ENCODE measurements at places on chromosomes 3 and 15.

- peak; percentile 19 for DNase-seq
Measured at GRCh38 chr3:48187579-48188265, 495 bp downstream of the CDC25A start.

DNA sequence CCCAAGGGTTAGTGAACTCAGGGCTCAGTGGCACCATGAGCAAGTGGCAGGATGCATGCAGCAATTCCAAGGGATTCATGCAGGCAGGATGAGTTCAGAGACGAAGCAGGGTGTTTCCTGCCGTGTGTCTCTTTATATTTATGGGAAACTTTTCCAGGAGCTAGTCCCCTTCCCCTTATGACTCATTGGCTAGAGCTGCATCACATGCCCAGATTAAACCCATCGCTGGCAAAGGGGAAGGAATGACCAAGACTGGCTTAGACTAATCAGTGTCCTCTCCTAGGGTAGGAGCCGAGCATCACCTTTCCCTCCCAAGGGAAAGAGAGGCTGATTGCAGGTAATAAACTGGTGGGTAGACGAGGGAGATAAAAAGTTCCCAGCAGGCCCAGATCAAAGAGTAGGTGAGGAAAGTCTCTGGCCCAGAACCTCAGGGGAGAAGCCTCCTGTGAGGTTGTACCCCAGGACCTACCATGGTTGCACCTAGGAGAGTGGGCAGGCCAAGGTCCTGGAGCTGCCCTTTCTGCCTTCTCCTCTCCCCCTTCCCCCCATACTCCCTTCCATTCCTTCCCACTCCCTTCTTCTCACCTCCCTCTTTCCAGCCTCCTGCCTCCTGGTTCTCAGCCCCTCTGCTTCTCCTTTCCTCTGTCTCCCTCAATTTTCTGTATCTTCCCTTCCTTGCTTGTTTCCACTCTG lies 67.8 kb upstream of the ITGA11 start:
- DNase-seq, result no peak

GRCh38 chr3:84724877-84725276 lies 233.9 kb upstream of the CADM2 start:
- no peak for DNase-seq

GRCh38 chr15:78906316-78906620 lies 33.6 kb downstream of the MORF4L1 start:
- no peak for DNase-seq

DNA sequence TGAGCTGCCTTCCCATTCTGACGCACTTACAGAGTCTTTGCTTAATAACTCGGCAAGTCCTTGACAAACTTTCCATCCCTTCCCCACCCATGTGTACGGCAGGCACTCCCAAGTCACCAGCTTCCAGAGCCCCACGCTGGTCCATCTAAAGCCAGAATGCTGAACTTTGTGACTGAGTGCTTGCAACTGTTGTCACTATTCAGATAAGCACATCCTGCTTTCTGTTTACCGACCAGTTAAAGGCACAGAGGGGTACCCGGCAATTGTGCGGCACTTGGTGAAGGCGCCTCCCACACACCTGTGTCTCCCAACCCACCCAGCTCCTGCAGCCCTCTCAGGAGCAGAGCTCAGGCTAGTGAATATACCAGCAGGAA lies 430.6 kb downstream of the FOXP1 start:
- DNase-seq, result no peak

DNA sequence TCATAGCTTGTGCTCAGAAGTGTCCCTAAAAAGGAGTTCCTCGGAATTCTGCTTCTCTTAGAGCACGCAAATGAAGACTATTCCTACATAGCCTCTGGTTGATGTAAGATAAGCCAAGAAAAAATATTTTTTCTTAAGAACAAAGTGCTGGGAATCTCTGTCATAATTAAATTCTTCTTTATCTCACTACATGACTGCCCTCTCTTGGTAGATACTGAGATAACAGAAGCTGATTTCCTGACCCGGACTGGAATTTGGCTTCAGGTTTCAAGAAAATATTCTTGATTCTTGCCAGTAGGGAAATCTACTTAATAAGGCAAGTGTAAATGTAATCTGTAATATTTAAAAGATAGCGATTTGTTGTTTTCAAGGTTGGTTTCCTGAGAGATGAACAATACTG lies 31.3 kb upstream of the SETMAR start:
- no peak for DNase-seq

- no peak for DNase-seq
Measured at GRCh38 chr3:23696842-23697241, 108.9 kb upstream of the UBE2E1 start.

DNA sequence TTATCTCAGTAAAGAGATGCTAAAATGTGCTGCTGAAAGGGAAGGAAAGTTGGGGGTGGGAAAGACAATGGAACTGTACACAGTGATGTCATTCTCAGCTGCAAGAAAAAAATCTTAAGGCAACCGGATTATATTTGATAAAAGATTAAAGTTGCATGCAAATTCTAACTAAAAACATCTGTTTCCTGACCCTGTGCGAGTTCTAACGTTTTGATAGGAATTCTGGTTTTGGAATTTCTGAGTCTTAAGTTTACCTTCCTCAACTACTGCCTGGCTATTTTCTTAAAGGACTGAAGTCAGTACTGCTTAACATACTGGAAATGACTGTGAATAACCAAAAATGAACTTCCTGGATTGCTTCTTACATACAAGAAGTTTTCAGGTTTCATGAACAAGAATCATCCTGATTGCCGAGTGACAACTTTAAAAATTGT lies 115.5 kb downstream of the SLC25A26 start:
- DNase-seq, result no peak

DNA sequence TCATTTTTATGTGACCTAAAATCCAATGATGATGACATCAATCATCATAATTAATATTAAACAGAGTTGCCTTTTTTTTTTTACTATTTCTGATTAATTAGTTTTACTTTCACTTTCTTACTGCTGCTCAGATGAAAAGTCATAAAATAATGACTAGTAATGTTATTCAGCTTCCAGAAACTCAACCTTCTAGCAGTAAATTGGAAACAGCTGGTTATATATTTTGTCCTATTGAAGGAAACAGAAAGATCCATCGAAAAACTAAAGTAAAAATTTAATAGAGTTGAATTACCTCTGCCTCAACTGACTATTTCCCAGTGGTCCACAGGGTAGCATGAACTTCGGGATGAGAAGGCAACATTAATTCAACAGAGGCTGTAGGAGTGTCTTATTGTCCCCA lies 107.1 kb upstream of the PTX3 start:
- no peak for DNase-seq

- no peak for DNase-seq
Measured at GRCh38 chr15:65827065-65827464, 35.0 kb upstream of the DENND4A start.

DNA sequence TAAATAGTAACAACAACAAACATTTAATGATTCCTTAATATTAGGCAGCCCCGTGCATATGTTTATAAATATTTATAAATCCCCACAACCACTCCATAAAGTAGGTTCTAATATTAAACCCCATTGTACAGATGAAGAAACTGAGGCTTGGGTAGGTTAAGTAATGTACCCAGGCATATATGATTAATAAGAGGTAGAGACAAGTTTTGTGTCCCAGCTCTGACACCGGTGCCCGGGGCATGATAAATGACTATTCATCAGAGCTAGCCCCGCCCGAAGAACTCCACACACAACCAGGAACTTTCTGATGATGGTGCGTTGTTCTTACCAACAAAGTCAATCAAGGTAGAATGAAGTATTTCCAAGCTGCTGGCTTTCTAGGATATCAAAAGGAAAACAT lies 19.4 kb downstream of the CDCP1 start:
- no peak for DNase-seq

DNA sequence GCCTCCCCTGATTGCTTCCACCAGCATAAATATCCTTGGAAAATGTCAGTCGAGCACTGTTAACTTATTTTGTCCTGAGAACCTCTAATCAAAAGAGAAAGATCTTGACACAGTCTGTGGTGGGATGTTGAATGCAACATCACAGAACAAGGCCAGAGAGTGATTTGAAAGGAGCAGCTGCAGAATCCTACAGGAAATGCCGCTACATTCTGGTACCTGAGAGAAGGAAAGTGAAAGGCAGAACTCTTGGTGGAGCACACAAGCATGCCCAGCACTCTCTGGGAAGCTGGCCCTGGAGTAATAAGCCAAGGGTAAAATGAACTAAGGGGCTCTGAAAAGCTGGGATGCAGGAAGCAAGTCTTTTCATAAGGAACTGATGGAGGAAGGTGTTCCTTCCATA lies 75.8 kb downstream of the CBLB start:
- DNase-seq, result no peak

DNA sequence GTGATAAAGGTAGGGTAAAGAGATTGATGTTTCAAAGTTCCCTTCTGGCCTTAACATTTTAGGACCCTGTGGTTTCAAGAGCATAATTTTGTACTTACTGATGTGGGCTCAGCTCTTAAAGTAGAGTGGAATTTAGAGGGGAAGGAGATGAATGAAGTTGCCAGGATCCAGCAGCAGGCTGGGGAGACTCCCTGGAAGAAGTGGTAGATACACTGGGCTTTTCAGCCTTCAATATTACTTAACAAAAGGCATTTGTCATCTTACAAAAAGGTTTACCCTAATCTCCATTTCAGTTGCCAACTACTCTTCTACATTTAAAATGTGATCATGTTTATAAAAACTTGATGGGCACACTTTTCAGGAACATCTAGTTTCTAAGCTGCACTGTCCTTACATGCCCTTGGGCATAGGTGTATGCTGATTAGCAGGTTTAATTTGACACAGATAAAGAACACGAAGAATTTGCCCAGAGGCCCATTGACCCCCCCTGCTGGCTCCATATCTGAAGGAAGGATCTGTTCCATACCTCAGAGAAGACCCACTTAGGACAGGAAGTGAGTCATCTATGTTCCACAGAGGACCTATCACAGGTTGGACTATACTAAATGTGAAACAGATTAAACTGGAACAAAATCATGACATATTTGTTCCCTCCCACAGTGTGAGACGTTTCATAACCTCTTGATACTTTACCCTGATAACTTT lies 93.0 kb upstream of the LPP start:
- DNase-seq, result peak; percentile 64

- DNase-seq, result no peak
Measured at GRCh38 chr3:46130631-46131310, 77.3 kb downstream of the CCR1 start.

GRCh38 chr3:43236008-43236407 lies 50.3 kb upstream of the SNRK start:
- DNase-seq, result no peak

GRCh38 chr3:65597226-65597951 lies 441.3 kb downstream of the MAGI1 start:
- DNase-seq, result no peak

DNA sequence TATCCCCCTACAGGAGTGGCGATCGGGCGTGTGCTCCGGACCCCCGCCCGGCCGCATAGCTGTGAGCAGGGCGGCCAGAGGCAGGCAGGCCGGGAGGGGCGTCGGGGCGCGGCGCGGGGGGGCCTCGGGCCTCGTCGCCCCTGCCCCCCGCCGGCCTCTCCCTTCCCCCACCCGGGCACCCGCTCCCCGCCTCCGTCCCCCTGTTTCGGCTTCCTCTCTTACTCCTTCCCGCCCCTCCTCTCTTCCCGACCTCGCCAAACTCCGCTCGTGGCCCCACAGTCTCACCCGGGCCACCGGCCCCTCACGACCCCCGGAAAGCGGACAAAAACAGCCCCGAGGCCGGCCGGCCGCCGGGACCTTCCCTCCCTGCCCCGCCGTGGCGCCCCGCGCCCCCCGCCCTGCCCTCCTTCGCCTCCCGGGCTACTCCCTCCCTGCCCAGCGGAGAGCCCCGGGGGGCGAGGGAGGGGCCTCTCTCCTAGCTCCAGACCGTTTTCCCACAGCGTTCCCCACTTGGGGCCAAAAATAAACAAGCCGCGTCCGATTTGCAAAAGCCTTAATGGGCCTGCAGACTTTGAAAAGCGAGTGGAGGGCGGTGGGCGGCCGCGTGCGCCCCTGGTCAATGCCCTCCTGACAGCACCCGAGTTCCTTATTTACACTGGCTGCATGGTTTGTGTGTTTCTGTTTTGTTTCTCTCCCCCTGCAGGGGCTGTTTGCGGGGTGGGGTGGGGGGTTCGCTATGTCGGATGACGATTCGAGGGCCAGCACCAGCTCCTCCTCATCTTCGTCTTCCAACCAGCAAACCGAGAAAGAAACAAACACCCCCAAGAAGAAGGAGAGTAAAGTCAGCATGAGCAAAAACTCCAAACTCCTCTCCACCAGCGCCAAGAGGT lies 1.0 kb downstream of the UBE2E1 start:
- peak; percentile 27 for DNase-seq

GRCh38 chr3:152839511-152839910 lies 4.6 kb downstream of the P2RY1 start:
- DNase-seq, result no peak

DNA sequence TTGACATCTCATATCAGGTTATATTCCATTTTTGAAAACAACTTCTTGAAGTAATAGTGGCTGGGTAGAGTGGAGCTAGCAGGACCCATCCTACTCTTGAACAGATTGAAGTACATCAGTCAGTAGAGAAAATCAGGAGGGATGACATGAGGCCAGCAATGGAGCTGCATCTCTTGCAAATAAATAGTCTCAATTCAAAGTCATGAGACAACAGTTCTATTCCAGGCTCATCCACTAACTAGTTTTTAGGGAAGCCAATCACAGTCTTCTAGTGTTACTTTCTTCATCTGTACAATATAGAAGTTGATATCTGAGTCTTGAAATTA lies 477.2 kb downstream of the RBMS3 start:
- no peak for DNase-seq

- no peak for DNase-seq
Measured at GRCh38 chr15:74213858-74214284, 11.3 kb upstream of the STRA6 start.

- no peak for DNase-seq
Measured at GRCh38 chr3:127336101-127336500, 48.3 kb upstream of the PRR20G start.

DNA sequence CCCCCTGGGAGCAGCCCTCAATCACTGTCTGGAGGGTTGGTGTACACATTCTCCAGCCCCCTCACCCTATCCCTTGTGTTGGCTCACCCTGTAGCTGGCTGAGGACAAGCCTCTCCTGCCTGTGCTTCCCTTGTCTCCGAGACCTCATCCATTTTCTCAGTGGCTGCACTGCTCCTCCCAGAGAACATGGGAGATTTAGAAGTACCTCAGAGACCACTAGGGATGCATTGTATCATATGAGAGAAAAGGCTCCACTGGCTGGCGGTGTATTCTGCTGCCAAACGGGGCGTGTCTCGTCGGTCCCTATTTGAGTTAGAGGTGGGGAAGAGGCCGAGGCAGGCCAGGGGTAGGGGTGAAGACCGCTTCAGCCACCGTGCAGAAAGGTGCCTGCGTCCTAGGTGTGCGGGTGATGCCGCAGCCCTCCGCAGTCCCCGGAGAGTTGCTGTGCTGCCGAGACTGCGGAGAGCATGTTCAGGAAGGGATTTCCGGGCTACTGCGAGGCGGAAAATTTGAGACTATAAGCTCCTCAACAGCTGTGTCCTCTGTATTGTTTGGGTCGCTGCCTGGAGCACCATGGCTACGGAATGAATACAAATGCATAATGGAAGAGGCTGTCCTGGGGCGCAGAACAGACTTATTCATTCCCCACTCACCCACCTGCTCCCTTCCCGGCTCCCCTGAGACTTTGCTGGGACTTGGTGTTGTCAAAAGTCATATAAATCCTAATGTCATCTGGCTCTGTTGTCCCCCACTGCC lies 43.8 kb downstream of the SPSB4 start:
- DNase-seq, result no peak

Data from stimulated activated CD4-positive, alpha-beta T cell treated with anti-CD3 and anti-CD28 coated beads, Interleukin-2, amount 100 ng/mL, for 24 hours (primary cell).